Activated CD4-positive, alpha-beta T cell treated with anti-CD3 and anti-CD28 coated beads, Interleukin-2, amount 50 U/mL, for 1 hour (primary cell): ENCODE measurements at places on chromosomes 7 and 10.

DNA sequence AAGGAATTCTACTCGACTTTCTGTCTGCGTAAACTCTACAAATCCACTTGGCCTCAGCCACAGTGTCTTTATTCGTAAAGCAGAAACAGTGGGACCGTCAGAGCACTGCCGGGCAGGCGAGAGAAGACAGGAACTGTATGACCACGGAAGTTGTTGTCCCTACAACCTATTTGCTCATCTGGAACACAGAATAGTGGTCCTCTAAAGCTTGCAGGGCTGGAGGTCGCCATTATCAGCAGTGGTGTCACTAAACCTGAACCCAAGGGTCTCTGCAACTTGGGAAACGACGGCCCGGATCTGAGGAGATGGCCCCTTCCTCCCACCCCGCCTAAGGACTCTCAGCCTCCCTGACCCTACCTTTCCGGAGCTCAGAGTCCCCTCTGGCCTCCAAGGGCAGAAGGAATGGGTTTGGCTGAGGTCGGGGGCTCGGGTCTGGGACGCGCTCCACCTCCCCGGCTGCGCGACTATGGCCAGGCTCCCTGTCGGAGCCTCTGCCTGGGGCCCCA lies 442 bp downstream of the STYXL1 start:
- no peak for DNase-seq

GRCh38 chr10:85619832-85620231 lies 746.8 kb downstream of the GRID1 start:
- no peak for DNase-seq

- DNase-seq: no peak
These were observed 51.5 kb downstream of the RBM17 start for GRCh38 chr10:6140141-6140841.

GRCh38 chr7:157849341-157849596 lies 512.5 kb downstream of the DNAJB6 start:
- DNase-seq: no peak
